ENCODE measurements at places on chromosomes 13 and 19.
A peak's percentile ranks its signal among the peaks of the same experiment; 100 is the strongest.

GRCh38 chr19:18587561-18587960 is 1.0 kb upstream of the REX1BD start:
- DNase-seq: no peak

DNA sequence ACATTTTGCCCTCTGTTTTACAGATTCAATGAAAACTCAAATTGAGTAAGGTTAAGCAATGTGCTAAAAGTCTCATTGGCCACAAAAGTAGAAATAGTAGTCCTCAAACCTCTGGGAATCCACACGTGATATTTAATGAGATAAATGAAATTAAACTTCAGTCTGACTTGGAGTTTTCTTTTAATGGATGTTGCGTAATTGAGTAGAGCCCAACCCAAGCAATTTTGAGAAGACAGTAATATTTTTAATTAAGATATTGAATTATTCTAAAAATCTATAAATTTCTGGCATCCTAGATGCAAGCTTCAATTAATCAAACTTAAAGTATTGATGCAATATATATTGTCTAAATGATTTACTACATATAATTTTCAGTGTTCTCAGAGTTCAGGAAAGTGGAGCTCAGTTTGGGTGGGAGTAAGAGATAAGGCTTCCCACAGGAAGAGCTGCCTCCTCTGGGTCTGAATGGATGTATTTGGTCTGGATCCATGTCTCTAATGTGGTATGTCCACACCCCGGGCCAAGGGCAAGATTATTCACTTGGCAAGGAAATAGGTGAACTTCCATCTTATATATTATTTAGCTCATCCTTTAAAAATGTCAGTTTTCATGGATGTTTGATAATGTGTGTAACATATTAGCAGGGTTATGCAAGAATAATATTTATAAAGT is 6.9 kb downstream of the MBNL2 start:
- DNase-seq: no peak

DNA sequence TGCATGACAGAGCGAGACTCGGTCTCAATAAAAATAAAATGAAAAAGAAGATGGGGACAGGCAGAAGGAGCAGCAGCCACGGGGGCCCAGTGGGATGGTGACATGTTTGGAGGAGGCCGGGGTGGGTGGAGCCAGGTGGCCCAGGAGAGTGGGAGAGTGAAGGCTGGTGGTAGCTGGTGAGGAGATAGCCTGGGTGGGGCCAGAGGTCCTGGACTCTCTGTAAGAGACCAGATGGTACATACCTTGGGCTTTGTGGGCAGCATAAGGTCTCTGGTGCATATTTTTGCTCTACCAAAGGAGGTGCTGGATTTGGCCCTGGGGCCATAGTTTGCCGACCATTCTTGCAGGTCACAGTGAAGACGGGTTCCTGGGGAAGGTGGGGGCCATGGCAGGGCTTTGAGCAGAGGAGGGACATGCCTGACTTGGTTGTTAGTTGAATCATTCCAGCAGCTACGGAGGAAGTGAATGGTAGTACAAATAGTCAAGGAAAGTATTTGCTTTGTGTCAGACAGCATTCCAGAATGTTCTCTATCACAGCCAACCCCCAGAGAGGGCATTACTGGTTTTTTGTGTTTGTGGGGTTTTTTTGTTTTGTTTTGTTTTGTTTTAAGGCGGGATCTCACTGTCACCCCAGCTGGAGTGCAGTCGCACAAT is 69.1 kb downstream of the ARHGEF18 start:
- no peak for DNase-seq

DNA sequence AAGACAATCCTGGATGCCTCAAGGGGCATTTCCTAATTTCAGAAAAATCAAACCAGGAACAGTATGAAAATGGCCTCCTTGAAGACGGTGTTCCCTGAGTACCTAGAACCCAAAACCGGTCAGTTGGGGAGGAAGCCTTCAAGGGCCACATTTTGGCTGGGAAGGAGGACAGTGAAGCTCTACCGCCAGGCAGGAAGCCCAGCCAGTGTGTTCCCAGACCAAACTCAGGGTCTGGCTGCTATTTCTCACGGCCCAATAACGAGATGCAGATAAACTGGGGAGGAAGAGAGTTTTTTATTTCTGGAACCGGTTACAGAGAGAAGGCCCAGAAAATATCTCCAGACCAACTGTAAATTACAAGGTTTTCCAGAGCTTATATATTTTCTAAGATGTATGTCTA is 24.3 kb upstream of the CEACAM21 start:
- DNase-seq: no peak

GRCh38 chr19:46922465-46922864 is 61.7 kb downstream of the ARHGAP35 start:
- DNase-seq: no peak

GRCh38 chr13:52892925-52893324 is 44.5 kb upstream of the PCDH8 start:
- no peak for DNase-seq

- DNase-seq: no peak
These were observed 12.5 kb upstream of the CFAP97D2 start for GRCh38 chr13:114166381-114167131.

DNA sequence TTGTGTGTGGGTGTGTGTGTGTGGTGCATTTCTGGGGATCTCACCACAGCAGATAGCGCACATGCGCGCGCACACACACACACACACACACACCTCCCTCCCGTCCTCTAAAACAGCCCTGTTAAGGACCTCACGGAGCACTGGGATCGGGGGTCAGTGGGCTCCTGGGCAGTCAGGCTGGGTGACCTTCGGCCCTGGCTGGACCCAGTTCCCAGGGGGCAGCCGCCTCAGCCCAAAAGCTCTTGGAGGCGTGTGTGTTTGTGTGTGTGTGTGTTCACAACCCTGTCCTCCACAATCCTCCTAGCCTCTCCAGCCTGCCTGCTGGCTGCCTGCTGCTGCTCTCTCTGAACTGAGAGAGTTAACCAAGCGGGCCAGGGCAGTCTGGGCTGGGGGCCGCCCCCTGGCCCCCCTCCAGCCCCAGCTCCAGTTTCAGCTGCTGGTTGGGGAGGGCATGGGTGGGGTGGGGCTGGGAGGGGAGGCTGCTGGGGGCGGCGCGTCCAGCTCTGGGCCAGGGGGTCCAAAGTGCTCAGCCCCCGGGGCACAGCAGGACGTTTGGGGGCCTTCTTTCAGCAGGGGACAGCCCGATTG is at the start of gene FXYD1:
Gene FXYD1, plus strand, starts transcription at position 520 of the 588 bp plus-strand sequence. CDS start 1,256 bp downstream, outside the sequence.
- DNase-seq: no peak

- DNase-seq: no peak
These were observed 82.5 kb downstream of the KLF5 start for GRCh38 chr13:73141292-73141771.

- no peak for DNase-seq
These were observed 521.5 kb upstream of the SPRY2 start for GRCh38 chr13:80862456-80862855.

DNA sequence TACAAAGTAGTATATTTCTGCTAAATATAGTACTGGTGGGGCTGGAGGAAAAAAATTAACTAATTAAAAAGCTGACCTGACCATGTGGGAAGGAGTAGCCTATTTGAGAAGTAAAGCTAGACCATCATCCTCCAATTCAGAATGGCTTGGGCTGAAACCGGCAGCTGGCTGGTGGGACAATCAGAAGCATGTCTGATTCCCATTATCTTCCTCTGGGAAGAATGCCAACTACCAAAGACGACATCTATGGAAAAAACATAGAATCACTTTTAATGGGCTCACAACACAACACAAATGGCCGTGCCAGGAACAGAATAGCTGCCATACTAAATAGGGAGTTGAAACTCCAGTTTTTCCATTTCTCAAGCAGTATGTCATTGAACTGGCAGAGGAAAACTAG is 120.4 kb upstream of the FREM2 start:
- no peak for DNase-seq

DNA sequence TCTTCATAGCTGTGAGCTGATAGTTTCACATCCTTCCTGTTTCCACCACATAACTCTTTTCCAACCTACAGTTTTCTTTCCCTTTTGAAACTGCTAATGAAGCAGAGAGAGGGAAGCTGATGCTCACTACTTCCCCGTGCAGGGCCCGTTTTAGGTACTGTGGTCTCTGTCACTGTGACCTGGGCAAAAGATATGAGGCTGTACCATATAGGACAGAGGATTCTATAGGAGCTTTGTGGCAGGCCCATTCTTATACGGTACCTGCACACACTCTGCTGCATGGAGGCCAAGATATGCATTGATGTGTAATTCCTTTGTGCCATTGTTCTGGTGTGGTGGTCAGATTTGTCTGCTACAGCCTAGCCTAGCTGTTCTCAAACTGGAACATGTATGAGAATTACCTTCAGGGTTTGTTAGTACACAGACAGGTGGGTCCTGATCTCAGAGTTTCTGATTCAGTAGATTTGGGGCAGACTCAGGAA is 577.3 kb downstream of the LMO7 start:
- DNase-seq: no peak

GRCh38 chr13:93254775-93255174 is 28.2 kb downstream of the GPC6 start:
- DNase-seq: no peak

GRCh38 chr13:98826146-98826545 is 73.7 kb upstream of the SLC15A1 start:
- no peak for DNase-seq

GRCh38 chr19:23787106-23787505 is 28.4 kb upstream of the ZNF681 start:
- no peak for DNase-seq

DNA sequence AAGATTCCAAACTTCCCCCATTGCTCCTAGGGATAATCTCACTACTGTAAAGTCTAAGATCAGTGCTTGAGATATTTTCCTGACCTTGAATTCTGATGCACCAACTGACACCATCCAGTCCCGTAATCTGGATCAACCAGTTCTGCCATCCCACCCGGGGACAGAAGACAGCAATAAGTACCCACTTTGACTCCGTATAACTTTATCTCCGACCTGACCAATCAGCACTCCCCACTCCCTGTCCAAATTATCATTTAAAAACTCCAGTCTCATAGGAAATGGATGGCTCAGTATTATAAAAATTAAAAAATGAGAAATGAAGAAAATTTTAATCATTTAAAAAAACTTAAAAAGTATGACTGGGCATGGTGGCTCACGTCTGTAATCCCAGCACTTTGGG is 61.4 kb upstream of the ABCC4 start:
- DNase-seq: no peak

DNA sequence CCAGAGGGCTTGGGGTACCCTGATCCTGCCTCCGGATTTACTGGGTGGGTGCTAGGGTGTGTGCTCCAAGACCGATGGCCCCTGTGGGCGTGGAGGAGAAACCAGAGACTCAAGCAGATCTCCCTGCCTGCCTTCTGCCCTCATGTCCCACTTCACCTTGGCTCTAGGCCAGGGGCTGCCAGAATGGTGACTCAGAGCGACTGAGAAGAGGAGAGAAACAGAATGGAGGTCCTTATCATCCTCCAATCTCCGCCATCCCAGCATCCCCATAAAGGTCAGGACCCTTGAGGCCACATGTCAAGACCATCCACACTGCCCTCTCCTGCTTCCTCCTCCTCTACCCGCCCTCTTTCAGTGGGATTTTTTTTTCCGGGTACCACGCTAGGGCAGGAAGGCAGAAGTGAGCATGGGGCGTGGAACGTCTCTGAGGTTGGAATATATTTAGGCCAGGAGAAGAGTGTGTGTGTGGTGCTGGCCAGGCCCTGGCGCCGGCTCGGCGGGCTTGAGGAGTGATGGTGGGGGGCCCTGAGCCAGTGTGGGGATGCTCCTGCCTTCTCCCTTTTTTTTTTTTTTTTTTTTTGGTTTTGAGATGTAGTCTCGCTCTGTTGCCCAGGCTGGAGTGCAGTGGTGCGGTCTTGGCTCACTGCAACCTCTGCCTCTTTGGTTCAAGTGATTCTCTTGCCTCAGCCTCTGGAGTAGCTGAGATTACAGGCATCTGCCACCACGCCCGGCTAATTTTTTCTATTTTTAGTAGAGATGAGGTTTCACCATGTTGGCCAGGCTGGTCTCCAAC is 22.3 kb downstream of the IER2 start:
- peak; percentile 79 for DNase-seq

- DNase-seq: peak; percentile 64
These were observed 3.8 kb downstream of the BCAT2 start for GRCh38 chr19:48806818-48807589.
